Caco-2 (cell line): ENCODE measurements at places on chromosomes 6 and 20.

DNA sequence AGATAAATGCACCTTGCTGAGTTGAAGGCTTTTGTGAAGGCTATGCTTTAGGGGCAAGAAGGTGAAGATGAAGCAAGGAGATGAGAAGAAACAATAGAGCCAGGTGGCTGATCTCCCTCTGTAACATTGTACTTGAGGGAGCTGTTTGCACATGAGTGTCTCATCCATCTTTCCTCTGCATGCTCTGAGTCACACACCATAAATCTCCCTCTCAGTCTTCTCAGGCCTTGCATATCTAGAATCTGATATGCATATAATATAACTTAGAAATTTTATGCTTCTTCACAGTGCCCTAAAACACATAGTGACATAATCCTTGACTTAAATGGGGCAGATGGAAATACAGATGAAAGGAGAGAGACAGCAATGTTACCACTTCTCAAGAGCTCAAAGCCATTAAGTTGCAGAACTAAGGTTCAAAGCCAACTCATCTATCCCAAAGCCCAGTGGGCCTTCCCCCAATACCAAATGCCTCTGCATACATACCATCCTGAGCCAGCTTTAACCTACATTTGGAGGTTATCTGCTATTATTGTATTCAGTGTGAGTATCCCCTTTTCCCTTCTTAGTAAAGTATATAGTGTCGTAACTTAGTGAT, 62.4 kb upstream of the STXBP5 start:
- DNase-seq = no peak

- DNase-seq = peak; percentile 43
These were observed 30.9 kb upstream of the SLA2 start for GRCh38 chr20:36676701-36677421.

- no peak for DNase-seq
These were observed 21.0 kb upstream of the FYN start for GRCh38 chr6:111894272-111894671.

DNA sequence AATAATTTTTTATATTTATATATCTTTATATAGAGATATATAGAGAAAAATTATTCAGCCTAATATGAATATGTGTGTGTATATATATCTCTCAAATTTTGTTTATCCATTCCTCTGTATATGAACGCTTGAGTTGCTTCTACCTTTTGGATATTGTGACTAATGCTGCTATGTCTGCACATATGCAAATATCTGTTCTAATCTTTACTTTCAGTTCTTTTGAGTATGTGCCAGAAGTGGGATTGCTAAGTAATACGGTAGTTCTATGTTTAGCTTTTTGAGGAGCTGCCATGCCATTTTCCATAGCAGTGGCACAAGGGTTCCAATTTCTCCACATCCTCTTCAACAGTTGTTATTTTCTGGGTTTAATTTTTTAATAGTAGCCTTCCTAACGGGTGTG, 72.8 kb upstream of the CEP85L start:
- DNase-seq = no peak

DNA sequence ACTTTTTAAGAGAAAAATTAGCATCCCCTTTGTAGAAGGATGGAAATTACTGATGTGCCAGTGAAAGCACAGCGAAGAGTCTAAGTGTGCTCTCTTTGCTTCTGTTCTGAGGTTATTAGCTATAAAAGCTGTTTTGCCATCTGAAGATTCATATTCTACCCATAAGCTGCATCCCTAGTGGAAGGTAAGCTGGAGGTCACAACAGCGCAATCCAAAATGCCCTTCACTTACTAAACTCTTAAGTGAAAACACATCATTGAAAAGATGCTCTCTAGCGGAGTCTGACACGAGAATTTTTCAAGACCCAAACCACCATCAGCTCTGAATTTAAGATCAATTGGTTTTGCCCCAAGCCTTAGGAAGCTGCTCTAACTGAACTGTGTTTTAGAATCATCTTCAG, 113.5 kb downstream of the ZMYND8 start:
- no peak for DNase-seq

DNA sequence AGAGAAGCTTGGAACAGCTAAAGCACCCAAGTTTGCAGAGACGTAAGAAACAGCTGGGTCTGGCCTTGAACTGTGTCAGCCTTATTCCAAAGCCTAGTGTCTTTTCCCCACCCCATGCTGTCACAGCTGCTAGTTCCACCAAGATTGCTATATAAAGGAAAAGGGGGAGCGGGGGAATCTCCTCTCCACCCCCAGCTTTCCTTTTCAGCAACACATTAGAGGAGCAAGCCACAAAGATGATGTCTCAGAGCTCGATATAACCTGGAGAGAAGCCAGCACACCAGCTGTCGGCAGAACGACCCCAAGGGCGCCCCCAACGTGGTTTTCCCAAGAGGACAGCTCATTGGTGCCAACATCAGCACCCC, 36.5 kb downstream of the ATP9A start:
- DNase-seq = no peak

- DNase-seq = no peak
These were observed 525.4 kb upstream of the RNF217 start for GRCh38 chr6:124436803-124437202.
